ENCODE measurements at places on chromosomes 7 and 10. TPM values are rescaled to one million over a fixed set of nuclear protein-coding genes. Genes with fewer than 3 reads are reported as not detected.

TBL2 gene
- 26.1 TPM for total RNA-seq

PMS2 gene
- 19.4 TPM for total RNA-seq

PLXDC2 gene
- not detected for total RNA-seq

GRCh38 chr10:1102416-1102815 is 46.2 kb downstream of the WDR37 start:
- H3K4me1 ChIP-seq, result peaks cover 4% of the 10 kb centered on the region
- peaks cover 55% of the 10 kb centered on the region for H3K36me3 ChIP-seq
- no peak overlapping the region for H3K27ac ChIP-seq
- H3K4me3 ChIP-seq, result no peak overlapping the region

CPVL gene
- total RNA-seq, result not detected

DNA sequence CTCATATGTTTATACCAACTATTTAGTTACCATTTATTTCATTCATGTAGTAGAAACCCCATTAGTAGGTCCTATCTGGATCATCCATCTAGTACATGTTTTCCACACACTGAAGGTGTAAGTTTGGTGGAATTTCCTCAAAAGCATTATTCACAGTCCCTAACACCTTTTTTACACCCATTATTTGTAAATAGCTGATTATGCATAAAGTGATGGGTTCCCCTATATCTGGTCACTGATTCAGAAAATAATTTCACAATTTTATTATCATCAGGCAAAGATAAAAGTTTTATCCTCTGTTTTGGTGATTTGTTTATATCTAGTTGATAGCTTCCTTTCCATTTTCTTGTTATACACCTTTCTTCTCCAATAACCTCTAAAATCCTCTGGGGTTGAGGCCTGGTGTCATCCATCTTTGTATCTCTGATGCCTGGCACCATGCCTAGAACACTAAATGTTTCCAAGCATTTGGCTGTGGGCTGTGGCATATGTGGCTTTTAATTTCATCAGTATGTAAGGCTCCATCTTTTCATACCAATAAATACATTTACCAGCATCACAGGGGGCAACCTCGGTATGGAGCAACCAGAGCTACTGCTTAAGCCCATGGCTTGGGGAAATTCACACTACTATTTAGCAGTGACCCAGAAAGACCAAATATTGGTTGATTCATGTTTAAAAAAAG is 1089.5 kb upstream of the LRRN3 start:
- no peak for DNase-seq
- H3K36me3 ChIP-seq, result no peaks in the 10 kb centered on the region
- H3K4me3 ChIP-seq, result no peak overlapping the region

LEP gene
- total RNA-seq, result not detected

PTN gene
- not detected for total RNA-seq

- no peak overlapping the region for H3K27ac ChIP-seq
- H3K27me3 ChIP-seq, result no peaks in the 10 kb centered on the region
- H3K4me3 ChIP-seq, result no peak overlapping the region
- peaks cover 46% of the 10 kb centered on the region for H3K36me3 ChIP-seq
Observed at GRCh38 chr10:132324186-132324585, 7.8 kb upstream of the LRRC27 start.

- peaks cover 2% of the 10 kb centered on the region for H3K27me3 ChIP-seq
- H3K4me3 ChIP-seq, result no peak overlapping the region
- H3K36me3 ChIP-seq, result no peaks in the 10 kb centered on the region
- DNase-seq, result no peak
- H3K27ac ChIP-seq, result no peak overlapping the region
Observed at GRCh38 chr10:130882906-130883305, 428.6 kb downstream of the TCERG1L start.

PROSER2 gene
- 0.74 TPM for total RNA-seq

- no peak overlapping the region for H3K4me3 ChIP-seq
- no peak overlapping the region for H3K27ac ChIP-seq
- H3K4me1 ChIP-seq, result no peaks in the 10 kb centered on the region
- no peak for DNase-seq
- no peaks in the 10 kb centered on the region for H3K27me3 ChIP-seq
Observed at GRCh38 chr10:108515821-108516220, 1351.3 kb upstream of the SORCS1 start.

UPK3B gene
- total RNA-seq, result 0.92 TPM

TEX47 gene
- not detected for total RNA-seq

DNA sequence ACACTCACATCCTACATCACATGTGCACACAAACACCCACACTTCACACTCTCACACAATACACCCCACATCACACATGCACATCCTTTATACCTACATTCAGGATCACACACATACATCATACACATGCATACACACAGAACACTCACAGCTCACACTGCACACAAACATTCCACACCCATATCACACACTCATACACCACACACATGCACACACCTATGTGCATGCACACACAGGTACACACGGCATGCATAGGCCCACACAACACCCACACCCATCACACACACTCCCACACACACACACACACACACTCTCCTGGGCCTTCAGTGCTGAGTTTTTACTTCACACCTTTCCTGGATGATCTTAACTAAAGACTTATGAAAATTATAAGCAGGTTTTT is 220.5 kb downstream of the DNAJB6 start:
- H3K27me3 ChIP-seq, result no peaks in the 10 kb centered on the region
- H3K4me1 ChIP-seq, result no peaks in the 10 kb centered on the region
- no peak for DNase-seq
- H3K4me3 ChIP-seq, result no peak overlapping the region

DNA sequence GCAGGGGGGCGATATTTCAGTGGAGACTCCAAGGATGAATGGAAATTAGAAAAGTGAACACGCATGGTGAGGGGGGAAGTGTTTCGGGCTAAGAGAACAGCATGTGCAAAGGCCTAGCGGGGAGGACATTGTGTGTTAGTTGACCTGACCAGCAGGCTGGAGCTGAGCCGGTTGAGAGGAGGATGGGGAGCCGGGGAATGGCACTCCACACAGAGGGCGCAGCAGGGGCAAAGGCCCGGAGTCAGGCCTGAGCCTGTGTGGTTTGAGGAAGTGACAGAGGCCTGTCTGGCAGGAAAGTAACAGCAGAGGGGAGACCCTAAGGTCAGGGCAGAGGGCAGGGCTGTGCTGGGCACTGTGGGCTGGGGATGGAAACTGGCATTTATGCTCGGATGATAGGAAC is 83.2 kb upstream of the ZNF479 start:
- no peak overlapping the region for H3K4me3 ChIP-seq
- no peaks in the 10 kb centered on the region for H3K4me1 ChIP-seq
- DNase-seq, result no peak
- H3K36me3 ChIP-seq, result peaks cover 5% of the 10 kb centered on the region

GRCh38 chr10:36221101-36221500 is 579.0 kb upstream of the FZD8 start:
- no peaks in the 10 kb centered on the region for H3K36me3 ChIP-seq
- H3K27ac ChIP-seq, result no peak overlapping the region
- no peaks in the 10 kb centered on the region for H3K27me3 ChIP-seq
- no peak overlapping the region for H3K4me3 ChIP-seq

THSD7A gene
- not detected for total RNA-seq

GRCh38 chr10:31876652-31877352 is 51.8 kb downstream of the ARHGAP12 start:
- H3K4me1 ChIP-seq, result peaks cover 3% of the 10 kb centered on the region
- H3K27me3 ChIP-seq, result no peaks in the 10 kb centered on the region
- H3K27ac ChIP-seq, result no peak overlapping the region
- no peaks in the 10 kb centered on the region for H3K36me3 ChIP-seq
- H3K4me3 ChIP-seq, result no peak overlapping the region

- peaks cover 54% of the 10 kb centered on the region for H3K36me3 ChIP-seq
- DNase-seq, result no peak
- H3K4me3 ChIP-seq, result no peak overlapping the region
- H3K27me3 ChIP-seq, result no peaks in the 10 kb centered on the region
Observed at GRCh38 chr10:131946880-131947279, 34.8 kb downstream of the BNIP3 start.

- no peaks in the 10 kb centered on the region for H3K36me3 ChIP-seq
- peak overlapping the region; percentile 66 for H3K27ac ChIP-seq
- H3K4me3 ChIP-seq, result peak overlapping the region; percentile 20
Observed at GRCh38 chr10:103757531-103758293, 97.7 kb downstream of the SH3PXD2A start.

HHEX gene
- 0.13 TPM for total RNA-seq

- no peak for DNase-seq
- H3K27ac ChIP-seq, result no peak overlapping the region
- H3K4me1 ChIP-seq, result no peaks in the 10 kb centered on the region
- H3K36me3 ChIP-seq, result peaks cover 7% of the 10 kb centered on the region
Observed at GRCh38 chr7:129588268-129588667, 23.3 kb upstream of the NRF1 start.

DNA sequence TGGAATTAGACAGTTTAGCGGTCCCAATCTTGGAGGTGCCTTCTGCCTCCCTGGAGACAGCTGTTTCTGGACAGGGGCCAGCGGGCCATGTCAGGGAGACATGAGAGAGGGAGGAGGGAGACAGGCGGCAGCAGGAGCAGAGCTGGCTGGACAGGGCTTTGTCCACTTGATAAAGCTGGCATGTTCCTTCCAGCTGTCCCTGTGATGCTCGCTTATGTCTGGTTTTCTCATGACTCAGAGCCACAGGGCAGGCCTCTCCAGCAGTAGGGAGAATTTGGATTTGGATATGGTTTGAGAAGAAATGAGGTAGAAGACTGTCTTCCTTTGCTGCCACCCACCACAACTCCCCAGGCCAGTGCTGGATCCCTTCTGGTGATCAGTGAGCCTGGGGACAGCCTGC is 51.7 kb upstream of the SORCS3 start:
- H3K36me3 ChIP-seq, result no peaks in the 10 kb centered on the region
- no peak overlapping the region for H3K27ac ChIP-seq
- H3K27me3 ChIP-seq, result peaks cover 2% of the 10 kb centered on the region
- no peak overlapping the region for H3K4me3 ChIP-seq
- H3K4me1 ChIP-seq, result peaks cover 7% of the 10 kb centered on the region
- peak; percentile 8 for DNase-seq

CRHR2 gene
- not detected for total RNA-seq

- H3K27ac ChIP-seq, result no peak overlapping the region
Observed at GRCh38 chr7:43750016-43750887, 8.2 kb upstream of the BLVRA start.

GRCh38 chr10:103278862-103279298 is 1.9 kb downstream of the INA start:
- peak overlapping the region; percentile 60 for H3K27ac ChIP-seq
- DNase-seq, result peak; percentile 67
- peak overlapping the region; percentile 30 for H3K4me3 ChIP-seq
- peaks cover 2% of the 10 kb centered on the region for H3K36me3 ChIP-seq

GRB10 gene
- total RNA-seq, result 6.6 TPM

DNA sequence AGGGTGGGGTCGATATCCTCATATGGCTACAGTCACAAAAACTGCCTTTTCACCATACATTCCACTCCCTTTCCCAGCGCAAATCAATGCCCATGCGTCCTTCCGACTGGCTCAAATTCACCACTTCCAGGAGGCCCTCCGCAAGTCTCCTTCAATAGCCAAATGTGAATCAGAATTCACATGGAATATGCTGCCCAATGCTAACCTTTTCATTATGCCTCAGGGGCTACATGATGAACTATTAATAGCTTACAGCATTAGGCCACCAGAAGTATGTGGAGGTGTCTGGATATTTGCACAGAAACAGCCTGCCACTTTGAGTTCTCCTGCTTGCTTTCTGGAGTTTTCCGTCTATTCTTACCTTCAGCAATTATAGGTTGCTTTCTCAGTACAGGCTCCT is 27.7 kb downstream of the RGS10 start:
- H3K36me3 ChIP-seq, result peaks cover 76% of the 10 kb centered on the region
- DNase-seq, result no peak
- peaks cover 91% of the 10 kb centered on the region for H3K4me1 ChIP-seq
- no peaks in the 10 kb centered on the region for H3K27me3 ChIP-seq

DNA sequence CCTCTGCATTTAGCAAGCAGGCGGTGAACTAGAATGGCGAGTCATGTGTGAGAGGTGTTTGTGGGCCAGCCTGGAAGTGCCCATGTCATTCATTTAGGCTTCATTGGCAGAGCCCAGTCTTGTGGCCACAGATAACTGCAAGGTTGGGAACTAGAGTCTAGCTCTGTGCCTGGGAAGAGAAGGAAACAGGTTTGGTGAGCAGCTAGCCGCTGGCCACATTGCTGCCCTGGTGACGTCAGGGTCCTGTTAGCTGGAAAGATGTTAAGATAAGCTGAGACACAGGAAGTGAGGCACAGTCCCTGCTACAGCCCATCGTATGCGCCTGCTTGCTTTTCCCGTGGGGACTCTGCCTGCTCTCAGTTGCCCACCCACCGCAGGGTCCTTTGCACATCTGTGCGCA is 185.5 kb downstream of the CAMK1D start:
- no peaks in the 10 kb centered on the region for H3K36me3 ChIP-seq
- no peak for DNase-seq
- no peaks in the 10 kb centered on the region for H3K27me3 ChIP-seq
- H3K4me1 ChIP-seq, result peaks cover 13% of the 10 kb centered on the region

GRCh38 chr7:154627646-154628290 is 375.2 kb downstream of the PAXIP1 start:
- no peak overlapping the region for H3K27ac ChIP-seq
- H3K36me3 ChIP-seq, result no peaks in the 10 kb centered on the region
- H3K4me3 ChIP-seq, result no peak overlapping the region
- H3K27me3 ChIP-seq, result no peaks in the 10 kb centered on the region
- no peak for DNase-seq
- no peaks in the 10 kb centered on the region for H3K4me1 ChIP-seq

DNA sequence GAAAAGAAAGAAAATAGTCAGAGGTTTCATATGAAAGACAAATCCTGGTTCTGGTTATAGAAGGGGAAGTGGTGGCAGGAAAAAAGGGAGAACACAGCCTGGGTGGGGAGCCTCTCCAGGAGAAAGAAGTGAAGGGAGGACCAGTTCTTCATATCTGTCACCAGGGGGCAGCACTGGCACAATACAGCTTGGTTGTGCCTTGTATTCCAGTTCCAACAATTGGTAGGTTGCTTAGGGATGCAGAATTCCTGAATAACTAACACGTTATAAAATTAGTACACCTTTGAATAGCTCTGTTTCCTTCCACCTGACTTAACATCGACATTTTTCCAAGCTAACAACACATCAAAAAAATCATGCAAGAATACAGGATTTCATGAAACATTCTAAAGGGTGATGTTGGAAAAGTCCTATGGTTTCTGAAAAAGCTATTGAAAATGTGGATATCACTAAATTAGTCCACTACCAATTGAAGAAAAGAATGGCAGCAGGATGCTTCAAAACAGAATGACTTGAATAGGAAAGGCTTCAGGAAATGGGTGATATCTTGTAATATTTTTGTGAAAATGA is 52.9 kb downstream of the CYP26A1 start:
- H3K27me3 ChIP-seq, result peaks cover 2% of the 10 kb centered on the region
- no peak overlapping the region for H3K27ac ChIP-seq
- DNase-seq, result no peak

- no peak for DNase-seq
- H3K27me3 ChIP-seq, result no peaks in the 10 kb centered on the region
- no peak overlapping the region for H3K4me3 ChIP-seq
- H3K4me1 ChIP-seq, result no peaks in the 10 kb centered on the region
Observed at GRCh38 chr7:107948645-107949442, 54.1 kb downstream of the LAMB1 start.

- DNase-seq, result no peak
- peaks cover 20% of the 10 kb centered on the region for H3K4me1 ChIP-seq
- H3K27me3 ChIP-seq, result peaks cover 3% of the 10 kb centered on the region
- no peak overlapping the region for H3K4me3 ChIP-seq
- no peaks in the 10 kb centered on the region for H3K36me3 ChIP-seq
- H3K27ac ChIP-seq, result no peak overlapping the region
Observed at GRCh38 chr10:13792006-13792405, 205.2 kb downstream of the PRPF18 start.
